Globus pallidus (tissue), 1 donor: ENCODE measurements at places on chromosomes 2 and 18.

DNA sequence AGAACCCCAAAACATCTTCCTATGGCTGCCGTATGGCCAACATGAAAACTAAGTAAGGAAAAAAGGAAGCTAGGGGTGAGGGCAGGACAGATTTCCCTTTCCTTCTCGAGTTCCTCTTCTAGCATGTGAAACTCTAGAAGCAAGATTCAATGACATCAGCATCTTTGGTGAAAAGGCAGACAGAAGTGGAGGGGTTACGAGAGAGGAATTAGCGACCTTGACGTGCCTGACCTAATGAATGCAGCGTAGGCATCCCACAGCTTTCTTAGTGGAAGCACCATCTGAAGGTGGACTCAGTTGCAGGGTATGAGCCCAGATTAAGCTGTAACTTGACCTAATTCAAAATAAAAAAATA lies 47.9 kb upstream of the PELI1 start:
- DNase-seq, result peak; percentile 59

DNA sequence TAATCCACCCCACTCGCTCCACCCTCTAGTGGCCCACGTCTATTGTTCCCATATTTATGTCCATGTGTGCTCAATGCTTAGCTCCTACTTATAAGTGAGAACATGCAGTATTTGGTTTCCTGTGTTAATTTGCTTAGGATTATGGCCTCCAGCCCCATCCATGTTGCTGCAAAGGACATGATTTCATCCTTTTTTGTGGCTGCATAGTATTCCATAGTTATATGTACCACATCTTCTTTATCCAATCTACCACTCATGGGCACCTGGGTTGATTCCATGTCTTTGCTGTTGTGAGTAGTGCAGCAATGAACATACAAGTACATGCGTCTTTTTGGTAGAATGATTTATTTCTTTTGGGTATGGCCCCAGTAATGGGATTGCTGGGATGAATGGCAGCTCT lies 319.9 kb downstream of the DYSF start:
- no peak for DNase-seq

GRCh38 chr2:195022508-195022830 lies 634.6 kb upstream of the SLC39A10 start:
- no peak for DNase-seq

DNA sequence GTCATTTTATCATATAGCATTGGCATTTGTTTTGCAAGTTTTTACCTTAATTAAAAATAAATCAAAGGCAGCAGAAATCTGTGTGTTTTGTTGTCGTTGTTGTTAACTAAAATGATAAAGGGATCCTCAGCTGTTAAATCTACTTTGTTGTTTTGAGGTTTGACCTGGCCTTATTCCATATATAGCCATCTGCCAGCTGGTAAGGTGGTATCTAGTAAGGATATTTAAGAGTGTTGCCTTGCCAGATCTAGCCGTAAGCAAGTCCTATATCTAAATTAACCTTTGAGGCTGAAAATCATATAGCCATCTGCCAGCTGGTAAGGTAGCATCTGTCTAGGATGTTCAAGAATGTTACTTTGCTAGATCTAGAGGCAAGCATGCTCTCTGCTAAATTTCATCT lies 56.6 kb downstream of the BMPR2 start:
- no peak for DNase-seq

DNA sequence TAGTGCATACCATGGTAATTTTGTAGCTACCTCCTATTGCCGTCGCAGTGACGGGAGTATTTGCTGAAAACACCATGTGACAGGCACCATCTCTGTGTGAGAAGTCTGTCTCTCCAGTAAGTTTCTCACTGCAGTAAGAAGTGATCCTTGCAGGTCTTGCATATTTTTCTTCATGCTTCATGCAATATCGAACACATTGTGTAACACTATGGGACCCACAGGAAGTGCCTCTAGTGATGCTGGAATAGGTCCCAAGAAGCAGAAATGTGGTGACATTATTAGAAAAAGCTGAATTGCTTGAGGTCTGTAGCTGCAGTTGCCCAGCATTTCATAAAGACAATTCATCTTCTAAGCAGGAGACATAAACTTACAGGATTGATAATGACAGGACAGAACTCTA lies 167.6 kb downstream of the DCDC2C start:
- no peak for DNase-seq

GRCh38 chr18:72541871-72542332 lies 2.2 kb downstream of the CBLN2 start:
- DNase-seq, result no peak

DNA sequence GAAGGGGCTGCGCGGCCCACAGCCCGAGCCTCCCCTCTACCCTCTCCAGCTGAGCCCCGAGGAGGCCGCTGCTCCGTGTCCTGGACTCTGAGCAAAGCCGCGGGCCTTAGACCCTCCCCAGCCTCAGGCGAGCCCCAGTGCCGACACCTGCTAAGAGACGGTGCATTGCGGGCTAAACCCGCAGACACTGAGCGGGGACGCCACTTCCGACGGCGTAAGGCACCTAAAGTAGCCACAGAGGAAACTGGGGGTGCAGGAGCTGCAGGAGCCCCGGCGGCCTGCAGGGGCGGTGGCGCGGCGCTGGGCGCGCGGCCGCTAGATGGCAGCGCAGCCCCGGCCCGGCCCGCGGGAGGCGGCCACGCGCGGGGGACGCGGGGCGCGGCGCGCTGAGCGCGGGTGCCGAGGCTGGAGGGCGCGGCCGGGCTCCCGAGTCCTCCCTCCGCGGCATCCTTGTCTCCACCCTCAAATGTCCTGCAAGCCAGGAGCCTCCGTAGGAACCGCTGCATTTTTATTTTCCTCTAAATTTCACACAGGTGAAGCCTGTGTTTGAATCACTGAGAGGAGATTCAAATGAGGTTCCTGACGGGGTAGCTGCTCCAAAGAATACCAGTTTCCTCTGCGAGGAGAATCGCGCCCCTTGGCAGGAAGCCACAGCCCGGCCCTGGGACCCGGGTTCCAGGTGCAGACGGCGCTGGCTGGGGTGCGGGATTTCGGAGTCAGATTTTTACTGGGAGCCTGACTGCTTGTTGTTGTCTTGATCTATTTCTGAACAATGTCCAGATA lies 650.5 kb downstream of the GALR1 start:
- DNase-seq, result peak; percentile 18

DNA sequence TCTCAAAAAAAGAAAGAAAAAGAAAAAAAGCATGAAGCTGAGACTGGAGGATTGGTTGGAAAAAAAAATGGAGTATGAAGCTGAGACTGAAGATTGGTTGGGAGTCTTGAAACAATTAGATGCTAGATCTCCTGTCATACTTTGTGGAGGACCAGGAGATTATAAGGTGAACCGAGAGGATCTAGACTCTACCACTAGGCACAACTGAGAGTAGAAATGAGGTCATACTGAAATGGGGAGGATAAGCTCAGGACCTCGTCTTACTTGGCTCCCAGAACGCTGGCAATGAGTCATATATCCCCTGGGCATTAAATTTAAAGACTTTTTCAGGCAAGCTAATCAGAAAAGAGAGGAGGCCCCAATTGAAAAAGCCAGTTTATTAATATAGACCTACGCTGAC lies 3.3 kb upstream of the ORC2 start:
- no peak for DNase-seq

GRCh38 chr2:53356291-53356905 lies 411.2 kb upstream of the CHAC2 start:
- no peak for DNase-seq

DNA sequence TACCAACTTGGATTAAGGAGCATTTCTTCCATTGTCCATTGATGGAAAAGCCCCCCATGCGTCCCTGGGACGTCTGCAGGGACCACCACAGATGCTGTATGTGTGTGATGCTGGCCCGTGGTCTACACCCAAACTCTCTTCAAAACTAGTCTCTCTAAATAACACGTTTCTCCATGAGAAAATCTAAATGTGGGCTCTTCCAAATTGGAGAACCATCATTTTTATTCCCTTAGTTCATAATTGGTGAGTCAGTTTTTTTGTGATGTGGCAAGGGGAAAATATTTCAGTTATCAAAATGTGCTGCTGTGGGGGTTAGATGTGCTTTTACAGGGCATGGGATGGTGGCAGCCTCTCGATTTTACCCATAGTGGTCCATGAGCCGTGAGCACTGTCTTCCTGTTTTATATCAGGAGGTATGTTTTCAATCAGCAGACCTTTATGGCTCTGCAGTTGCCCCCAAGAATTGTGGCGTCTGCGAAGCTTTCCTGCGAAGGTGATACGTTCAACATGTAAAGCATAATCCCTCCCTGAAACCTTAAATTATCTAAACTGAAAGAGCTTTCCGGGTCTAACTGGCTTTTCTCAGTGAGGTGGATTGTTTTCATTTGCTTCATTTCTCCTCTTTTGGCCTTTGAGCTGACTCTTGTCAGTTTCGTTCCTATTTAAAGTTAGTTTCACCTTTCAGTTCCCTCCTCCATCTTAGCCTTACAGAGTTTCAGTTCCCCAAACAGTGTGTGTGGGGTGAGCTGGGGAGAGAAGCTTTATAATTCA lies 78.4 kb downstream of the SETBP1 start:
- DNase-seq, result peak; percentile 51

DNA sequence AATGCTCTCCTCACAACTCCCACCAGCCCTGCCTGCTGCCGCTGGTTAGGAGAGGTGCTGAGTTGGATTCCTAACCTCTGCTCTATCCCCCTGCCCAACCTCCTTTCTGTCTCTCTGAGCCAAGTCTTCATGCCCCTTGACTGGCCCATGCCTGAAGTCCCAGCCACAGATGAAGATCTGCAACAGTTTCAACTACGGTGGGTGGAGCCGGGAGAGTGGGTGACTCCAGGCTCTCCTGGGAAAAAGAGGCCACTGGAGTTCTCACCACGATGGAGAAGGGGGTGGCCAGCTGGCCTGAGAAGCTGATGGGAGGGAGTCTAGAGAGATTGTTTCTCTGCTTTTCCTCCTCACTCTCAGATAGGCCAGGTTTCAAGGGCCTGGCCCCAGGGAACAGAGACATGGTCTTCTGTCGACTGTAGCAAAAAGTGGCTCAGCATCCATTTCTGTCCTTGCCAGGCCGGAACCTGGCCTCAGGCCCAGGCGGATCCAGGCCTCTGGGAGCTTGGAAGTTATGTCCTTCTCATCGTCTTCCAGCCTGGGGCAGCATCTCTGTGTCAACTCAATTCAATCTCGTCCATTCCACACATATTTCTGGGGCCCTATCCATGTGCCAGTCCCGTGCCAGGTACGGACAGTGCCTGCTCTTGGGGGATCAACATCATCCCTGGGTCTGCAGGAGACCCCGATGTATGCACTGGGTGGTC lies 75.3 kb downstream of the INHBB start:
- DNase-seq, result no peak

- DNase-seq, result peak; percentile 37
Observed at GRCh38 chr2:227608561-227609338, 5.9 kb downstream of the SCYGR3 start.

GRCh38 chr2:224146356-224147160 lies 107.5 kb upstream of the SERPINE2 start:
- DNase-seq, result no peak

GRCh38 chr2:21254170-21254965 lies 130.6 kb downstream of the TDRD15 start:
- peak; percentile 80 for DNase-seq

DNA sequence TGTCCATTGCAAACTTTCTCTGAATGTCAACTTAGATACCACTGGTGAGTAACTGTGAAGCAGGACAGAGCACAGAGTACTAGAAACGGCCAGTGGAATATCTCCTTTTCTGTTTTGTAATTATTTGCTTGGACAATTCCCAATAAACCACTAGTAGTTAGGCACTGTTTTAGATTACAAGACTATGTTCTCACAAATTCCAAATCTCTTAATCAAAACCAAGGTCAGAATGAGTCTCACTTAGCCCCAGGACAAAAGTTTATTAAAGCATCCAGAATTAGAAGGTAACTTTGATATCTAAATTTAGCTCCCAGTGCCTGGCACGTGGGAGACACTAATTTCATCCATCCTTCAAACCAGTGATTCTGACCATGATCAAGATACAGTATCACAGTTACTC lies 89.0 kb downstream of the ZNF521 start:
- DNase-seq, result no peak

DNA sequence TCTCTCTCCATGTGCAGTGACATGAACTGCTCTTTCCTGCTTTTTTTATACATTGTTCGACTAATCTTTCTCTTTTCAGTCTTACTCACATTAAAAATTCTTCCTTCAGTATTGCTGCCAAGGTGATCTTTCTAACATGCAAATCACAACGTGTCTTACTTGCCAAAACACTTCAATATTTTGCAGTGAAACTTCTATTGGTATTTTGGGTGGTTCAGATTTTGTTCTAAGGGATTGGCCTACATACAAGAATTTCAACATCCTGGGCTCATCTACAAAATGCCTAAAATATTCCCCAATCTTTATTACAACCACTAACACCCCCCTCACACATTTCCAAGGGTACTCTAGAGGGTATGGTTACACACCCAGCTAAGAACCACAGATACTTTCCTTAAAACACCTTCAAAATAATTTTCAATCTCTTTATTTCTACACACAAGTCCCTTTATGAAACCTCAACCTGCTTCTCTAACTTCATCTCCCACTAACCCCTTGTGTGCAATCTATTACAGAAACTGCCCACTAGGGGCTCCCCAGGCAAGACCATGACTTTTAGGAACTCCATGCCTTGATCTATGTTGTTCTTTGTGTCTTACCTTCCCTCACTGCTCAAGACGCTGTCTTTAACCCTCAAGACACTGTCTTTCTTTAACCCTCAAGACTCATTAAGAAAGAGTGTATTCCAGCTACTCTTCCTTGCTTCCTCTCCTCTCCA lies 50.9 kb downstream of the COL3A1 start:
- DNase-seq, result no peak

DNA sequence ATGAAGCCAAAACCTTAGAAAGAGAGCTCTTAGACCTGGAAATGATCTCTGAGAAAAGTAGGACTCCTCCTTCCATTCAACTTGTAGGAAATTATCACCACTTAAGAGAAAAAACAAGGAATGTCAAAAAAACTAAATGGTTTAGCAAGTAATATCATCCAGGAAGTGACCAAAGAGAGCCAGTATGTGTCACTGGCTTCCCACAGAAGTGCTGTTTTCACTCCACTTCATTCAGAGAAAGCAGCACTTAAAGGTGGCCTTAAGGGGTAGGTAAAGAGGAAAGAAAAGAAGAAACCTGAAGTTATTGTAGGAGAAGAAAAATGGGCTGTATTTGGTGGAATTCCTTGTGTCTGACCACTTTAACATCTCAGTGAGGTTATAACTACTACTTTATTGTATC lies 414.4 kb upstream of the ETAA1 start:
- no peak for DNase-seq

DNA sequence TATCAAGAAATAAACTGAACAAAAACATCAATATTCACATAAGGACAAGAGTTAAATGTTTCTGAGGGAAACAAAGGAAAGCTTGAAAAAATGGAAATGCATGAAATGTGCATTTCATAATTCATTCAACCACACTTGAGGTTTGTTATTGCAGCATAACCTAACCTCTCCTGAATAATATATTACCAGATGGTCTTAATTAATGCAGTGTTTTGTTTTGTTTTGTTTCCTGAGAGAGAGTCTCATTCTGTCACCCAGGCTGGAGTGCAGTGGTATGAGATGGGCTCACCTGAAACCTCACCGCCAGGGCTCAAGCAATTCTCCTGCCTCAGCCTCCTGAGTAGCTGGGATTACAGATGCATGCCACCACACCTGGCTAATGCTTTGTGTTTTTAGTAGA lies 139.9 kb upstream of the PIEZO2 start:
- DNase-seq, result no peak

DNA sequence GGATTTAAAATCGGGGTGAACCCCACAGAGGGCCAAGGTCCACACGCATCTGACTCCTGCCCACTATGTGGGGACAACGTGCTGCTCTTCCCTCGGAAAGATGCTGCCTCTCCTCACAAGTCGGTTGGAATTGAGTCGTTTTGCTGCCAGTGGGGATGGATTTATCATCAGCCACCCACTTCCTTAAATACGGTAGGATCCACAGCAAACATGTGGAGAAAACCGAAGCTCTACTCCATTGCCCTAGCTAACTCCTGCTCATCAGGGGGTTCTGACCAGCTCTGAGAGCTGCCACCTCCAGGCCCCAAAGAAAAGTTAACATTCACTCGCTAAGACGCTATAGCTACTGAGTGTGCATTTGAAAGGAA lies 80.9 kb downstream of the CHRNA1 start:
- DNase-seq, result peak; percentile 55
